ENCODE measurements at places on chromosomes 3 and 15.
A peak's percentile ranks its signal among the peaks of the same experiment; 100 is the strongest.

GRCh38 chr15:67833710-67834511, 5.9 kb downstream of the RNU6-1 start:
- DNase-seq = peak; percentile 78

- peak; percentile 69 for DNase-seq
These were observed 70.7 kb downstream of the ANXA2 start for GRCh38 chr15:60326824-60327654.

GRCh38 chr15:62359416-62359815, 194.3 kb upstream of the C2CD4B start:
- no peak for DNase-seq

DNA sequence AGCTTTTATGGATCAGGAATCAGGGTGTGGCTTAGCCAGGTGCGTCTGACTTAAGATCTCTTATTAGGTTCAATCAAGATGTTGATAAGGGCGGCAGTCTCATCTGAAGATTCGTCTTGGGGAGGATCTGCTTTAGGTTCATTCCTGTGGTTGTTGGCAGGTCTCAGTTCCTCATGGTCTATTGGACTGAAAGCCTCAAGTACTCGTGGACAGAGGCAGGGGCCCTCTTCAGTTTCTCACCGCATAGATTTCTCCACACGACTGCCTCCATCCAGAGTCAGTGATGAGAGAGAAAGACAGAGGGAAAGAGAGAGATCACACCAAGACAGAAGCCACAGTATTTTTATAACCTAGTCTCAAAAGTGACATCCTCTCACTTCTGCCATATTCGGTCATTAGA, 9.4 kb downstream of the MEX3B start:
- DNase-seq = no peak

- no peak for DNase-seq
These were observed 109.6 kb upstream of the FXR1 start for GRCh38 chr3:180802837-180803236.

- no peak for DNase-seq
These were observed 43.4 kb downstream of the PPP2R3A start for GRCh38 chr3:136008732-136009470.

GRCh38 chr3:74288761-74289160, 325.7 kb downstream of the CNTN3 start:
- DNase-seq = peak; percentile 29

DNA sequence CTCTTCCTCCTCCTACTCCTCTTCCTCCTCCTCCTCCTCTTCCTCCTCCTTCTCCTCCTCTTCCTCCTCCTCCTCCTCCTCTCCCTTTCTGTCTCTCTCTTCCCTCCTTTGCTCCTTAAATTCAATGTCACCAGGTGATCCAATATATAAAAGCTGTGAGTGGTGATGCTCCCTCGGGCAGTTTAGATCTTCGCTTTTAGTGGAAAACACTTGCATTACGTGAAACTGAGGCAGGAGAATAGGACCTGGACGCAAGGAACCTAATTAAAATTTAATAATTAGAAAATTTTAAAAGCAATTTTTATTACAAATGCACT, 279.7 kb downstream of the XXYLT1 start:
- no peak for DNase-seq

Measured in retina (tissue), 1 donor.